GM23248 (cell line): ENCODE measurements at places on chromosomes 1 and 21. TPM values are rescaled to one million over a fixed set of nuclear protein-coding genes. Genes with fewer than 3 reads are reported as not detected.

Gene NAV1
- 74.7 and 75.6 TPM in 2 replicates for polyA plus RNA-seq

Gene GBP6
- not detected in 2 replicates for polyA plus RNA-seq

DNA sequence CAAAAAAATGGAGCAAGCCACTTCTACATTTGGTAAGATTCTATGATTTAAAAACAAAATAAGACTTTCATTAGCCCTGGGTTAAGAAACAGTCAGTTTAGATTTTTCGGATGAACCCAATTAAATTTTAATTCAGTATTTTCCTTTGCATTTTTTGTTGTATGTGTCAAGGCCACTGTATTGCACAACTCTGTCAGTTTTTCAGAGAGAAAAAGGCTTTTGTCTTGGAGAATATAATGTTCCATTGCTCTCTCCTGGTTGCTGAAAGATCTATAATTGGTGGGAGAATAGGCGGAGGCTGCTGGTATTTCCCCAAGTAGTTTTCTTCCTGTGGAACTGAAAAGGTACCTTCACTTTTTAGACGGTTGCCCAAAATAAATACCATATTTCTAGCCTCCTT lies 84.6 kb downstream of the NEGR1 start:
- DNase-seq: peak; percentile 50

- DNase-seq: peak; percentile 2
Measured at GRCh38 chr1:18057623-18058022, 50.0 kb upstream of the IGSF21 start.

GRCh38 chr1:109379422-109379821 lies 18.3 kb downstream of the SORT1 start:
- DNase-seq: peak; percentile 70
